ENCODE measurements at places on chromosomes 1 and 21. TPM values are rescaled to one million over a fixed set of nuclear protein-coding genes. Genes with fewer than 3 reads are reported as not detected.

Gene PLPPR4
- polyA plus RNA-seq, result 1.4 TPM

Gene ZNF683
- not detected for polyA plus RNA-seq

Gene FAM229A
- polyA plus RNA-seq, result 6.2 TPM

Gene ZRANB2
- polyA plus RNA-seq, result 195 TPM

Gene NPR1
- polyA plus RNA-seq, result 66.5 TPM

Gene C1orf226
- 15.7 TPM for polyA plus RNA-seq

Gene TRIM63
- 0.86 TPM for polyA plus RNA-seq

Gene SPRR3
- polyA plus RNA-seq, result not detected

Gene RAB25
- 52.5 TPM for polyA plus RNA-seq

Gene ARMH1
- 6.5 TPM for polyA plus RNA-seq

Gene TLCD4
- 7.9 TPM for polyA plus RNA-seq

Measured in right renal pelvis (tissue), 4 donors.